ENCODE measurements at places on chromosomes 5 and 9.

DNA sequence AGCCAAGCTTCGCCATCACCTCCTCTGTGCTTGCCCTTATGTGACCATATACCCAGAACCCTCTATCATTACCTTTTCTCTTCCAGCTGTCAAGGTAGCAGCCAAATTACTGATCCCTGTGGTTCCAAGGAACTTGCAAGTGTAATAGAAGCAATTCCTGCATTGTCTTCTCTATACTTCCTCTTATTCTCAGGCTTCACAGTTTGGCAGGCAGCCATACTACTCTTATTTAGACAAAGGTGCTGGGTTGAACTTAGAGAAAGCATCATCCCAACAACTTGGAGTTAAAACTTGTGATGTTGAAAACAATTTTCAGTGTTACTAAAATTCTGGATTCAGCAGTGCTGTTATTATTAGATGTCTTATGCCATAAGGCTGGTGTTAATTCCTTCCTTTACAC, 93.2 kb downstream of the NLN start:
- DNase-seq = no peak

DNA sequence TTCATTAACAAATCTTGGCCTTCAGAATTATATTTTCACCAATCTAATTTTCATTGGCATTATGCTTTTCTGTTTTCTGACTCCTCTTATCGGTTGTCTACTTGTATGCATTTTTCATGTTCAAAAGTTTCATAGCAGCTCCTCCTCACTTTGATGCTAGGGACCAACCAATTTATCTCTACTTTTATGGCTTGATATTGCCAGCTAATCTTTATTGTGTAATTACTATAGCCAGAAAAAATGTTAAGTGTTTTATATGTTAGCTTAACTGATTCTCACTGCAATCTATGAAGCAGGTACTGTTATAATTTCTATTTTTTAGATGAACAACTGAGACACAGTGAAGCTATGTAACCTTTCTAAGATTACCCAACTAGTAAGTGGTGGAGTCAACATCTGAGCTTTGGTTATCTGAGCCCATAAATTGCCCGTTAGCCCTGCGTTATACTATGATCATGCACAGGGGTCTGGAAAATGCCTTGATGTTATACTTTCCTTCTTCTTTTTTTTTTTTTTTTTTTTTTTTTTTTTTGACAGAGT, 34.4 kb upstream of the TNC start:
- no peak for DNase-seq

- no peak for DNase-seq
These were observed 25.6 kb upstream of the VLDLR start for GRCh38 chr9:2595973-2596372.

DNA sequence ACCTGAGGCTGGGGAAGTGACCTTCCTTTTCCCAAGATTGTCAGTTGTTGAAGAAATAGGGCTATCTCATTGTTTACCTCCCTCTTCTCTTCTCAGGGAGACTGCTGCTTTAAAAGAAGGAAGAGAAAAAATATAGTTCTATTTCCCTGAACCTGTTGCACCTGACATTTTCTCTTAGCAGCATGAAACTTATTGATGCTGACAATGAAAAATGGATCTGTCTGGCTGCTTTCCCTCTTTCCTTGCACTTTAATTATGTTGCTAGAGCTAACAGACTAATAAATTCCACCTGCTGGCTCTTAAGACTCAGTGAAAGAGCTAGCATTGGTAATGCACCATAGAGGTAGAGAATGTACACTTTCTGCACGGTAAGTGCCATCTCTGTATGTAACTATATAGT, 6.2 kb upstream of the CKMT2 start:
- no peak for DNase-seq

GRCh38 chr5:163497315-163497714, 8.1 kb upstream of the MAT2B start:
- no peak for DNase-seq

GRCh38 chr9:21672761-21673160, 129.7 kb upstream of the MTAP start:
- DNase-seq = no peak

GRCh38 chr9:133845440-133845839, 107.3 kb upstream of the SARDH start:
- no peak for DNase-seq

- no peak for DNase-seq
These were observed 1.4 kb upstream of the SPAAR start for GRCh38 chr9:35907711-35908503.

- DNase-seq = no peak
These were observed 278.2 kb downstream of the CSNK1G3 start for GRCh38 chr5:123790226-123790625.

- no peak for DNase-seq
These were observed 4.8 kb downstream of the GAS1 start for GRCh38 chr9:86942281-86943200.

- DNase-seq = no peak
These were observed 388.0 kb upstream of the ZNF608 start for GRCh38 chr5:125134216-125135081.

DNA sequence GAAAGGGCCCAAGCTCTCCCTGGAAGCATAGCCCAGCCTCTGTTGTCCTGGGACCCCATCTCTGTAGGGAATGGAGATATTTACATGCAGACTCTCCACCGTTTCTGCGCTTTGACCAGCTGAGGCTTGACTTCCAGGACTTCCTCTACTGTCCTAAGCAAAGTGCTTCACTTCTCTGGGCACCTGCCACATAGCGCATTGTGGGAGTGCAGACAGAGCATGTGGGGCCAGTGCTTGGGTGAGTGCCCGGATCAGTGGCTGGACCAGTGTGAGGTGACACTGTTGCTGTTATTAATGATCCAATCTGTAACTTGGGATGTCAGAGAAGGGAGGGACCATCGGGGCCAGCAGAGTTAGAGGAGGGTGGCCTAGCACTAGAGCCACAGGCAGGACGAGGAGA, 10.5 kb downstream of the CXCL14 start:
- DNase-seq = no peak

GRCh38 chr9:108991479-108991878, 21.8 kb downstream of the CTNNAL1 start:
- DNase-seq = no peak

DNA sequence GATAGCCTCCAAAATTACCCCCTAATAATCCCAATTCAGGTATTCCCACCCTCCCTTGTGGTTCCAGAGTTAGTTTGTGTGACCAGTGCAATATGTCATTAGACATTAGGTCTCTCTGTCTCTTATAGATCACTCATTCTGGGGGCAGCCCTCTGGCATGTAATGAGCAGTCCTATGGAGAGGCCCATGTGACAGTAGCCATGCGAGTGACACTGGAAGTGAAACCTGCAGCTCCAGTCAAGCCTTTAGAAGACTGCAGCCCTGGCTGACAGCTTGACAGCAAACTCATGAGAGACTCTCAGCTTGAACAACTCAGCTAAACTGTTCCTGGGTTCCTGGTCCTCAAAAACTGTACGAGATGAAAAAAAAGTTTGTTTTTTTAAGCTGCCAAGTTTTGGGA, 54.0 kb upstream of the HSPB3 start:
- no peak for DNase-seq

DNA sequence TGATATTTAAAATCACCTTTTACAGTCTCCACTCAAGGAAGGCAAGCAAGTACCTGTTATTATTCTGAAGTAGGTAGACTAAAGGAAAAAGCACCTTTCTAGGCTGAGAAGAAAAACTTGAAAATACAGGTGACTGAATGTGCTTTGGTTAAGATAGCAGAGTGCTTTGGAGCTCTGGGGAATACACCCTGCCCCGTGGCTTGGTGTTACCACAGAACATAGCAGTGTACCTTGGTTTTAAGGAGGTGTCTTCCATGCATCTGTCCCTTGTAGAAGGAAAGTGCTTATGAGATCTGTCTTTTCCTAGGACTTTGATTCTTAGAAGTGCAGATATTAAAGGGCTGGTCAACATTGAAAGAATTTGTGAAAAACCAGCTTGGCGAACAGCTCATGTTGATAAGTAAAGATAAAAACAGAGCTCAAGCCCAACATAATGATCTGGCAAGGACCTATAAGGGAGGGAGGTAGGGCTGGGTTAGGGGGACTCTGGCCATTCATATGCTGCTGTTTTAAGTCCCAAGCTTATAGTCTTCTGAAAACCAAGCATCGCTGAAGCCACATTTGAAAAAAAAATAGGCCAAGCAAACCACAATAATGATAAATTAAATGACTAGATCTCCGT, 66.8 kb downstream of the ZNF608 start:
- no peak for DNase-seq

DNA sequence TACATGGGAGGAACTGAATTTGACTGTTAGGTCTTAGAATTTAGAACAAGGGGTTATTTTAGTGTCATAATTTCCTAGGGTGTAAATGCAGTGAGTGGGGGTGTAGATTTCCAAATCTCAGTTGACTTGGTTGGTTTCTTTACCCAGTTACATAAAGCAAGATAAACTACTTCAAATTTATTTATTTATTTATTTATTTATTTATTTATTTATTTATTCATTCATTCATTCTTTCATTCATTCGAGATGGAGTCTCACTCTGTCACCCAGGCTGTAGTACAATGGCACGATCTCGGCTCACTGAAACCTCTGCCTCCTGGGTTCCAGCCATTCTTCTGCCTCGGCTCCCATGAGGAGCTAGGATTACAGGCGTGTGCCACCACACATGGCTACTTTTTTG, 200.4 kb downstream of the SLF1 start:
- no peak for DNase-seq

All from cerebellar nuclear complex (tissue), 1 donor.